Hepatocyte (in vitro differentiated cells): ENCODE measurements at places on chromosomes 5 and 9. TPM values are rescaled to one million over a fixed set of nuclear protein-coding genes. Genes with fewer than 3 reads are reported as not detected.

DNA sequence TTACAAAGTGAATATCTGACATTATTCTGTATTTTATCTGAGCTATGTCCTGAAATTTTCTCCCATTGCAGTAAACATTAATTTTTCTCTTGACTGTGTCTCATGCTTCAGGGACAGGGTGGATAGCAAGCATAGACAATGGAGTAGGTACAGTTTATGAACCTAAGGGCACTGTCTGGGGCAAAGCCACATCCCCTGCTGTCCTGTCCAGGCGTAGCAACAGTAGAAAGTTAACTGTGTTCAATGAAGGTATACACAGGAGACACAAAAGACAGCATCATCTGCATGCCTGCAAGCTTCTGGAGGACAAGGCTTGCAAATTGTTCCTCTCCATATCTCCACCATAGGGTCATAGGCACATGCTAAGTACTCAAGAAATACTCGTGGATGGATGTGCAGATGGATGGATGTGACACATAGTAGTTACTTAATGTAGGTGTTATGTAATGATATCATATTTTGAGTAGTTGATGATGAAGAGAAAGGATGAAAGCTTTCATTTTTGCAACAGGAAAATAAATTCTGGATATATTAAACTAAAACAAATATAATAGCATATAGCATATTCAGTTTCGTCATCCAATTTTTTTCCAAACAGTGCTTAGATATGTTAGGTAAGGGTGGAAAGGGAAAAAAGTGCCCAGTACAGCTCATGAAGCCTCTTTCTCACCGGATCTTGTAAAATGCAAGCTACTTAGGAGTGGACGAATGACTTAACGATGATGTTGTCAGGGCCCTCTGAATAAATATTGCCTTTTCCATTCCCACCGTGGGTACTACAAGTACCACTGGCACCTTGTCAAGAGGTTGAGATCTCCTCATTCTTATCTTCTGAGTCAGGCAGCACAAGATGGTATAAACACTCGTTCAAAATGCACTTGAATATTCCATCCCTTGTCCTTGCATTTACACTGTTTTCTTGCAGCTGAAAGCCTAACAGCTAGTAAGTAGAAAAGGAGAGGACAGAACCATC lies 19.9 kb upstream of the ZSWIM6 start:
- H3K27me3 ChIP-seq, result no peaks in the 10 kb centered on the region
- no peak for DNase-seq
- H3K4me3 ChIP-seq, result no peak overlapping the region
- no peaks in the 10 kb centered on the region for H3K36me3 ChIP-seq
- H3K4me1 ChIP-seq, result peaks cover 7% of the 10 kb centered on the region
- no peak overlapping the region for H3K27ac ChIP-seq

DNA sequence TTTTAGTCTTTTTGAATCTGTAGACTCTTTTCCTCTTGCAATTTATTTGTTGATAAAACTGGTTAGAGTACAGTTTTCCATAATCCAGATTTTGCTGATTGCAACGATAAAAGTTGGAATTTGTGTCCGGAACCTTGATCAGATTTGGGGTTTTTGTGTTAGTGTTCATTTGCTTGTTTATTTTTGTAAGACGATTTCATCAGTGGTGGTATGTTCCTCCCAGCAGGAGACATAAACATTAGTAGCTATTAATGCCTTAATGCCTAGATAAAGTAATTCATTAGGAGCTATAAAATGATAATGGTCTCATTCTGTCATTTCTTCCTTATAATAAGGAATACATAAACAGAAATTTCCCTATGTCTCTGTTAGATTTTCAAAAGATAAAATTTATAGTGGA lies 21.3 kb downstream of the RPS6 start:
- no peak for DNase-seq
- no peaks in the 10 kb centered on the region for H3K36me3 ChIP-seq
- no peak overlapping the region for H3K4me3 ChIP-seq
- no peaks in the 10 kb centered on the region for H3K4me1 ChIP-seq
- no peak overlapping the region for H3K27ac ChIP-seq
- H3K27me3 ChIP-seq, result no peaks in the 10 kb centered on the region

DNA sequence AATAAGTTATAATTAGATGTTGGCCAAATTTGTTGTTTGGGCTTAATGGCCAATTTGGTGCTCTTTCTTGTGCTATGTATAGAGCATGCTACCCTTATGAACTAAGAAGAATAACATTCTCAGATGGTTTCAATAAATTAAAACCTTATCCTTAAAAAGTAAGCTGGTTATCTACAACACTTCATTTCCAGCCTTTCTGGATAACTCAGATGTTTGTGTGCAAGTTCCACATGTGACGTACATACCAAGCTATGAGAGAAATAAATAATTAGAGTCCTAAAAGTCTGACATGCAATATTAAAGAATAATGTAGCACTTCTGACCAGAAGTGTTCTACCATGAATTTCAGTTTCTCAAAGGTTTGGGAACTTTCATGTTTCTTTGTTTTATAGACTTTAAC lies 11.7 kb downstream of the MTREX start:
- no peak overlapping the region for H3K27ac ChIP-seq
- H3K4me3 ChIP-seq, result no peak overlapping the region
- DNase-seq, result no peak
- no peaks in the 10 kb centered on the region for H3K4me1 ChIP-seq

- DNase-seq, result no peak
- no peak overlapping the region for H3K27ac ChIP-seq
- no peak overlapping the region for H3K4me3 ChIP-seq
- H3K4me1 ChIP-seq, result no peaks in the 10 kb centered on the region
These were observed 666.6 kb downstream of the SEMA5A start for GRCh38 chr5:8879248-8879647.

GRCh38 chr5:72290356-72291133 lies 29.5 kb downstream of the MRPS27 start:
- H3K27ac ChIP-seq, result no peak overlapping the region
- H3K36me3 ChIP-seq, result no peaks in the 10 kb centered on the region
- no peaks in the 10 kb centered on the region for H3K4me1 ChIP-seq
- no peak for DNase-seq

GRCh38 chr5:93602241-93603077 lies 19.4 kb downstream of the NR2F1 start:
- peaks cover 5% of the 10 kb centered on the region for H3K4me1 ChIP-seq
- no peak for DNase-seq
- H3K27ac ChIP-seq, result no peak overlapping the region
- H3K36me3 ChIP-seq, result no peaks in the 10 kb centered on the region
- no peak overlapping the region for H3K4me3 ChIP-seq

GLRA1 gene
- total RNA-seq, result not detected in 2 replicates

DNA sequence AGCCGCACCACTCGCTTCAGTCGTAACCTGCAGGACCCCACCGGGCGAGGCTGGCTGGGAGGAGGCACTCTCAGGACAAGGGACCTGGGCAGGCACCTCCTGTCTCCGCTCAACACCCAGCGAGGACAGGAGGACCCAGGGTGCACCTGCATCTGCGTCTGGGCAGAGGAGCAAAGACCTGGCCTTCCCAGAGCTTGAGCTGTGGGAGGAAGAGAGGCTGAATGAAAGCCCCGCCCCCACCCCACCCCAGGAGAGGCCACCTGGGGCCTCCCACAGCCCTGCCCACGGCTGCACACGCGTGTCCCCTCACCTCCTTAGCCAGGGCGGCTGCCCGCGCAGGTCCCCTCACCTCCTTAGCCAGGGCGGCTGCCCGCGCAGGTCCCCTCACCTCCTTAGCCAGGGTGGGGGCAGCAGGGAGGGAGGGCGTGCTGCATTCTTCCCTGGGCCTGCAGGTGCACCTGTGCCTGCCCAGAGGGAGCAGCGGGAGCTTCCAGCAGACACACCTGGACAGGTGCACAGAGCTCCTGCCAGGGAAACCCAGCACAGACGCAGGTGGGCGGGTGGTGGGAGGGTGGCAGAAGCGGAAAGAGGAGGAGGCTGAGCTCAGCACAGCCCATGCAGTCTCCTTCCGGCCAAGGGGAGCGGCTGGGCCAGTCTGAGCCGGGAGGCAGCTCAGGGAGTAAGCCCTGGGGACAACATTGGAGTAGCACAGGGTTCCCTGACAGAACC lies 18.5 kb upstream of the SLC12A7 start:
- peaks cover 15% of the 10 kb centered on the region for H3K4me1 ChIP-seq
- no peak overlapping the region for H3K4me3 ChIP-seq
- no peaks in the 10 kb centered on the region for H3K27me3 ChIP-seq

DNA sequence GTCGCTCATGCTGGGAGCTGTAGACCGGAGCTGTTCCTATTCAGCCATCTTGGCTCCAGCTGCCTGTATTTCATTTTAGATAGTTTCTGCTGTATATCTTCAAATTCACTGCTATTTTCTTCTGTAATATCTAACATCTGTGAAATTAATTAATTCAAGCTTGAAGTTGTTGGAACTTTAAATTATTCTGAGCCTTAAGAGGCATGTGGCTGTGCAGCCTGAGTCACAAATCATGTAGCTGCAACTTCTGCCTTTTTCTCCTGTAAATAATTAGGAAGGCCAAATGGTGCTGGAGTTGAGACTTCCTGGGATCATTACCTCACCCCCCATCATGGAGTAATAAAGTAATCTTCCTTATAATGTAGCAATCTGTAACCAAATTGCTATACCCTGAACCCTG lies 183.3 kb upstream of the PCSK5 start:
- no peak overlapping the region for H3K27ac ChIP-seq
- no peaks in the 10 kb centered on the region for H3K4me1 ChIP-seq
- no peaks in the 10 kb centered on the region for H3K27me3 ChIP-seq
- no peak overlapping the region for H3K4me3 ChIP-seq
- no peak for DNase-seq
- H3K36me3 ChIP-seq, result no peaks in the 10 kb centered on the region
